ENCODE measurements at places on chromosomes 7 and 10. TPM values are rescaled to one million over a fixed set of nuclear protein-coding genes. Genes with fewer than 3 reads are reported as not detected.

Gene SLC26A5
- 0.20 TPM for polyA plus RNA-seq

Gene SLC18A3
- not detected for polyA plus RNA-seq

Gene MYPN
- polyA plus RNA-seq = 81.8 TPM

Gene GLI3
- 31.8 TPM for polyA plus RNA-seq

Gene DRGX
- polyA plus RNA-seq = not detected

Gene CCNJ
- polyA plus RNA-seq = 9.2 TPM

Gene CCDC172
- polyA plus RNA-seq = not detected

Gene ATAD1
- polyA plus RNA-seq = 35.4 TPM

Gene HTR5A
- not detected for polyA plus RNA-seq

Gene WASHC2C
- polyA plus RNA-seq = 23.8 TPM

Gene BEND7
- polyA plus RNA-seq = 10.6 TPM

Gene ITPRID1
- 0.46 TPM for polyA plus RNA-seq

Gene MYH16
- 0.08 TPM for polyA plus RNA-seq

Gene GALNT17
- polyA plus RNA-seq = 44.8 TPM

Gene AQP1
- polyA plus RNA-seq = 77.5 TPM

Gene AKR1D1
- 0.22 TPM for polyA plus RNA-seq

Gene YAE1
- polyA plus RNA-seq = 20.0 TPM

Gene ADAP1
- 1.4 TPM for polyA plus RNA-seq

Gene PLEKHS1
- 0.10 TPM for polyA plus RNA-seq

Gene IGF2BP3
- polyA plus RNA-seq = 20.6 TPM

Gene VPS41
- 26.0 TPM for polyA plus RNA-seq

Gene PDGFA
- 31.4 TPM for polyA plus RNA-seq

Gene ARPC1A
- 58.8 TPM for polyA plus RNA-seq

Gene CALCR
- 7.0 TPM for polyA plus RNA-seq

Gene ITIH5
- 43.7 TPM for polyA plus RNA-seq

Gene LIMK1
- polyA plus RNA-seq = 12.1 TPM

Gene PDE6C
- 3.2 TPM for polyA plus RNA-seq

Gene FRMPD2
- not detected for polyA plus RNA-seq

Gene ATOH7
- 0.13 TPM for polyA plus RNA-seq

Gene SPDYE2
- 2.8 TPM for polyA plus RNA-seq

Gene SPDYE8
- polyA plus RNA-seq = 0.53 TPM

Gene ZNF365
- polyA plus RNA-seq = 0.35 TPM

Gene MINDY3
- 40.0 TPM for polyA plus RNA-seq

Gene TCAF2
- 13.6 TPM for polyA plus RNA-seq

Gene GPR146
- polyA plus RNA-seq = 2.6 TPM

Gene PAOX
- polyA plus RNA-seq = 2.6 TPM

Gene SPDYE11
- 0.10 TPM for polyA plus RNA-seq

Gene CHST12
- polyA plus RNA-seq = 11.6 TPM

Gene HMX2
- not detected for polyA plus RNA-seq

Data from muscle of back (tissue), 13 donors.